ENCODE measurements at places on chromosomes 1 and 21.

GRCh38 chr1:17097787-17098186 is 21.5 kb downstream of the PADI2 start:
- DNase-seq: no peak

DNA sequence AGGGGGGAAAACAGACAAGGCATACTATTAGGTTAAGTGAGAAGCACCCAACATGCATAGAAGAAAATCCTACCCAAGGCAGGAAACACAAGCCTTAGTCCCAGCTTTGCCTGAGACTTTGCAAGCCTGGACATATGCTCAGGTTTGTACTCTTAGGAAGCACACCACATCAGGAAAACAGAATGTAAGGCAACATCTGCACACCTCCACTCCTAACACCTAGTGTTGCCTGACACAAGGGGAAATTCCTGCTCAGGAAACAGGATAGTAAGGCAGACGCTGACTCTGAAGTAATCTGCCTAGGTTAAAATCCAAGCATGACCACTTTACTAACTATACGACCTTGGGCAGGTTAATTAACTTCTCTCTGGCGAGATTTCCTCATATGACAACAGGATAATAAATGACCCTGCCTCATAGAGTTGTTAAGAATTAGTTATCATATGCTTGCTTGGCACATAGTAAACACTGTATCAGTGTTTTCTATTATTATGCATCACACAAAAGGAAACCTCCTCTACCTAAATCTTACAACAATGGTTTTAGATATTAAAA is 119.8 kb downstream of the ZZZ3 start:
- no peak for DNase-seq

DNA sequence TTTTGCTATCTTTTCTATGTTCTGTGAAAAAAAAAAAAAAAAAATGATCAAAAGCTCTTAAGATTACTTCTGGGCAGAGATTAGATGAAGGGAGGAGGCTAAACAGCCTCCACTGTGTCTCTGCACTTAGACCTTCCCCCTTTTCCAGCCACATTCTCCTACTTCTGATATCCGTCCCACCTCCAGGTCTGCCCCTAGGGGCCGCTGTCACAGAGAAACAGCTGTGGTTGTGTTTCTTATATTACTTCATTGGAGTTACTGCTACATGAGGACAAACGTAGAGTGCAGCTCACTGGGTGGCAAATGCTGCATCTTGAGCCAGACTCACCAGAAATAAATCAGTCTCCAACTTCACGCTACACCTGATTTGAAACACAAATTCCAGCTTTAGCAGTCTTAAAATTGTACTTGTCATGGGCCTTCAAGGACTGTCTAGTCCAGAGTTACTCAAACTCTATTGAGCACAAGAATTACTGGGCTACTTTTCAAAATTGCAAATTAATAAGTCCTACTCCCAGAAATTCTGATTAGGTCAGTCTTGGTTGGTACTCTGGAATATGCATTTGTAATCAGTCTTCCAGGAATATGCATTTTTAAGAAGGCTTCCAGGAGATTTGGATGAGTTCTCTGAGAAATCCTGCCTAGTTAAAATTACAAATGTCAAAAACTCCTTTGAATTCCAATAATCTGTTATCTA is 125.2 kb upstream of the PTBP2 start:
- DNase-seq: peak; percentile 34

GRCh38 chr1:107926436-107927080 is 38.4 kb downstream of the VAV3 start:
- no peak for DNase-seq

DNA sequence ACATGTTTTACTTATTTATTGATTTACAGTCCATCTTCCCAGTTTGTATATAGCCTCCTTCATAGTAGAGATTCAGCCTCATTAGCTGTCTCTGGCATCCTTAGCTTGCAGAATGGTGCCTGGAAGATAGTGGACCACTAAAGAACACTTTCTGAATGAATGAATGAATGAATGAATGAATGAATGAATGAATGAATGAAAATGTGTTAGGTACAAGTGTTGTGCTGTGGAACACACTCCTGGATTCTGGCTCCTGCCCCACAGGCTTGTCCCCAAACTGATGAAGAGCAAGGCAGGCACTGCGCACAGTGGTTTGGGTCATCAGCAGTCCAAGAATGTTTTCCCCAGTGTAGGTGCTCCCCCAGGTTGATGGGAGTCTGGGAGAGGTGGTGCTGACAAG is 159.4 kb downstream of the ST6GALNAC5 start:
- no peak for DNase-seq

GRCh38 chr21:32387151-32387550 is 5.7 kb downstream of the URB1 start:
- no peak for DNase-seq

GRCh38 chr21:25420831-25421230 is 186.4 kb downstream of the MRPL39 start:
- DNase-seq: no peak

DNA sequence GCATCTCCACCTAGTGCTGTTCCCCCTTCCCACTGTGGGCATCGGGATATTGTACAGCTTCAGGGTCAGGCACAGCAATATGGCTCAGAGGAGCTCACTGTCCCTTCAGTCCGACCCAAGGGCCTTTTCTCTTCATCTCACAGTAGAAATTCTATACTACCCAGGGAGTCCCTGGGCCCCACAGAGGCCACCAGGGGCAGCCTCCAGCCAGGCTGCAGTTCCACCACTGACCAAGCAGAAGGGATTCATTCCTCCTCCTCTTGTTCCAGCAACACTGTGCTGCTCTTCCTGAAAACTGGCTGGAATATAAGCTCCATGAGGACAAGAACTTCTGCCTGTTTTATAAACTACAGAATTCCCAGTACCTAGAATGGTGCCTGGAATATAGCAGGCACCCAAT is 70.5 kb downstream of the CD34 start:
- no peak for DNase-seq

DNA sequence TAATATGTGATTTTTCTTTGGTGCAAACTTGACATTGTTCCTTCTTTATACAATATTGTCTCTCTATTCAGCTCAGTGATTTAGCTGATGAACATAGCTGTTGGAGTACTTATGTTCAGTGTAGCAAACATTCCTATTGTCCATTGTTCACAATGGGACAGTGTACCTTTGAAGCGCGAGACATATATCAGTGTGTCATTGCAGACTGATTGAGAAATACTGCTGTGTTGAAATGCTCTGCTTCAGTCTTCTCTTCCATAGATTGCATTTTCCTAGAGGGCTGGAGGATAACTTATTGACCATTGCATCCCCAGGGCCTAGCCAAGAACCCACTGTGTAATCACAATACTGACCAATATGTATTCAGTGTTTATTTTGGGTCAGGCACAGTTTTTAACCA is 46.5 kb downstream of the HLX start:
- DNase-seq: peak; percentile 53

DNA sequence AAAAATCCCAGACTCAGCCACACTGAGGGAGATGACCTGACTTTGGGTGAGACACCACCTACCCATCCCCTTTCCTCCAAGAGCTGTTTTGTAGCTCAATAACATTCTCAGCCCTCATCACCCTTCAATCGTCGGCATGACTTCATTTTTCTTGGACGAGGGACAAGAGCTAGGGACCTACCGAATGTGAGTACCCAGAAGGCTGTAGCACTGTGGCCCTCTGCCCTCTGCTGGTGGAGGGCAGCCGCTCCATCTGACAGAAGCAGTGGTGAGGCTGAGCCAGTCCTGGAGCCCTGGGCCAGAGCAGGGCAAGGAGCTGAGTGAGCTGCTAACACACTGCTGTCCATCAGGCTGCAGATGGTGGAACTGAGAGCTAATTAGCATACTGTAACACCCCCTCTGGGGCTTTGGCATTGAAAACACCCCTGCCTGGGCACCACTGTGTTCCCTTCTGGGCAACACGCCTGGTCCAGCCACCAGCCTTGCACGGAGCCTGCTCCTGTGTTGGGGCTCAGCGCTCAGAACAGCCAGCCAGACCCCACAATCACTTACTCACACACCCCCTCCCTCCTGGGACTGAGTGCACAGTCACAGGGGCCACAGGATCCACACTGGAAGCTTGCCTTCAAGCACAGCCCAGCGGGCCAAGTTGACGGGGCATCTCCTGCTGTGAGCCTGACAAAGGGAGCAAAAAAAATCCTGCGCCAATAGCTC is 18.3 kb upstream of the ALPL start:
- peak; percentile 86 for DNase-seq

DNA sequence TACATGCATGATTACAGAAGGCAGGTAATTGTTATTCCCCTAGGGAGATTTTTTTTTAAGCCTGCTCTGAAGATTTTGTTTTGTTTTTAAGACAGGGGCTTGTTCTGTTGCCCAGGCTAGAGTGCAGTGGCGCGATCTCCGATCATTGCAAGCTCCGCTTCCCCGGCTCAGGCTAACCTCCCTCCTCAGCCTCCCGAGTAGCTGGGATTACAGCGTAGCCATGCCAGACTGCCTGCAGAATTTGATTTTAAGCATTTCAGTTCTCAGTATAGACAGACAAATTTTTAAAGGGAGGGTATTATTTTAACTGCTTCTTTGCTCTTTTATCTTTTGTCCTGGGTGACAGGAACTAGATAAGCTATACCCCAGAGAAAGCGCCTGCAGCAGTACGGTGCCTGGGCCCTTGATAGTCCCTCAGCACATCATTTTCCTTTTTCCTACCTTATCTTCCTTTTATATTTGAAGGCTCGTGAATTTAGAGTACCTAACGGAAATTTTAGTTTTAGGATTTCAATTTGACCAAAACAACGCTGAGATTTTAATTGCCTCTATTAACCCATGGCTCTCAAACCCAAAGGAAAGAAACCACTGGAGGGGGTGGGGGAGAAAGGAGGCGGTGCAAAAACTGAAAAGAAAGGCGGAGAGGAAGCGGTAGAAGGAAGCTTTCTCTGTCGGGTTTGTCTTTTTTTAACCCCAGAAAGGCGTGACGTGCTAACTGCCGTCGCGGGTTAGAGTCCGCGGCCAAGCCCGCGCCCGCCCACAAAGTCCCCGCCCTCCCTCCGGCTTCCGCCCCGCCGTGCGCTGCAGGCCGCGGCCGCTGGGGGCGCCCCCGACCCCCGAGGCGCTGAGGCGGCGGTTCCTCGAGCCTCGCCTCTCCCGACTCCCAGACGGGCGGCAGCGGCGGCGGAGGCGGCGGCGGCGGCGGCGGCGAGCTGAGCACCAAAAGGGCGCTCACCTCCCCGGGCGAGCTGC is at the start of gene EEIG2:
Gene EEIG2, plus strand, starts transcription at position 886 of the 972 bp plus-strand sequence. CDS start 329 bp downstream, outside the sequence.
- DNase-seq: peak; percentile 92

DNA sequence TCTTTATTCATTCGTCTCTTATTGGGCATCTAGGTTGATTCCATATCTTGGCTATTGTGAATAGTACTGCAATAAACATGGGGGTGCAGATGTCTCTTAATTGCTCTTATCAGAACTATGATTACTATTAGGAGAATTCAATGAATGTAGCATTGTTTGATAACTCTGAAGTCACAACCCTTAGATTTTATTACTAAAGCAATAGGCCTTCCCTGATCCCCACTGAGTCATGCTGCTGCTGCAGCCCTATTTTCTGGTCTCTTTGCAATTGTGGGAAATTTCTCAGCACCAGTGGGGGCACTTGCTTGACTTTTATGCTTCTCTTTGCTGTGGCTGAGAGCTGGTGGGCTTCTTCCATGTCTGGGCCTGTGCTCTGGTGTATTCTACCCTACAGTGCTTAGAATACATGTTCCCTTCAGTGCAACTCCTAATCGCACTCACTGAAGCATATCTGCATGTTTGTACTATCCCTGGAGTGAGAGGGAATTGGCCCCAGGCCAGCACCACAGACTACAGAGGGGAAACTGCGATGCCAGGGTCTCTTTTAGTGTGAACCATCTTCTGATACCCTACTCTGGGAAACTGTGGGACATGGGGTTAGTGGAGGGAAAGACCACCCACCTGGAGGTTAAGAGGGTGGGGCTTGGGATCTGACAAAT is 52.2 kb upstream of the ROR1 start:
- peak; percentile 55 for DNase-seq

DNA sequence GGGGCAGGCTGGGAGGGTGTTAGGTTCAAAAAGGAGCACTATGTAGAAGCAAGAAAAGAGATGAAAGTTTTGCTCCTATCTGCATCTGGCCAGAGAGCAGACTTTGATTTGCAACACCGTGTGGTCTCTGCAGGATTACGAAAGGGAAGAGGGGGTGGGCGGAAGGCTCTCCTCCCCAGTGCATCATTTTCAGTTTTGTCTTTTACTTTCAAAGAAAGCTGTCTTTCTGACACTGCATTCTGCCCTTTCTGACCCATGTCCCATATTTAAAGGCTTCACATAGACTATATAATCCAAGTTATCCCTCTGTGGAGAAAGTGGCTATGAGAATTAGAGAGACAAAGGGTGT is 126.5 kb downstream of the RHOU start:
- DNase-seq: peak; percentile 23

DNA sequence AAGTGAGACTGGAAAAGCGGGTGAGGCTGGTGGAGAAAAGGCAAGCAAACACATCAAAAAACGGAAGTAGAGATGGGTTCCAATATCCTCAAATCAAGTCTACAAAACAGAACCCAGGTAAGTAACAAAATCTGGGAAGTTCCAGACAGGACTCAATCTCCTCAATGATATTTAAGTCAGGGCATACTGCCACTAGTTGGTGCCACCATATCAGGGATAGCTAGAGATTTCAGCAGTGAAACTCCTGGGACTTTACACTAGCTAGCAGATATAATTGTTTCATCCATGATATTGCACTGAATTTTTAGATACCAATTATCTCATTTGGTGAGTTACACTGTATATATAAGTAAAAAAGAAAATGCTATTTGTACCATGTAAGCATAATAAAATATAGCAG is 52.0 kb downstream of the EYA3 start:
- no peak for DNase-seq

- peak; percentile 53 for DNase-seq
Measured at GRCh38 chr1:58331156-58331555, 215.4 kb downstream of the OMA1 start.

- DNase-seq: no peak
Measured at GRCh38 chr21:33774551-33774950, 132.2 kb downstream of the ITSN1 start.

DNA sequence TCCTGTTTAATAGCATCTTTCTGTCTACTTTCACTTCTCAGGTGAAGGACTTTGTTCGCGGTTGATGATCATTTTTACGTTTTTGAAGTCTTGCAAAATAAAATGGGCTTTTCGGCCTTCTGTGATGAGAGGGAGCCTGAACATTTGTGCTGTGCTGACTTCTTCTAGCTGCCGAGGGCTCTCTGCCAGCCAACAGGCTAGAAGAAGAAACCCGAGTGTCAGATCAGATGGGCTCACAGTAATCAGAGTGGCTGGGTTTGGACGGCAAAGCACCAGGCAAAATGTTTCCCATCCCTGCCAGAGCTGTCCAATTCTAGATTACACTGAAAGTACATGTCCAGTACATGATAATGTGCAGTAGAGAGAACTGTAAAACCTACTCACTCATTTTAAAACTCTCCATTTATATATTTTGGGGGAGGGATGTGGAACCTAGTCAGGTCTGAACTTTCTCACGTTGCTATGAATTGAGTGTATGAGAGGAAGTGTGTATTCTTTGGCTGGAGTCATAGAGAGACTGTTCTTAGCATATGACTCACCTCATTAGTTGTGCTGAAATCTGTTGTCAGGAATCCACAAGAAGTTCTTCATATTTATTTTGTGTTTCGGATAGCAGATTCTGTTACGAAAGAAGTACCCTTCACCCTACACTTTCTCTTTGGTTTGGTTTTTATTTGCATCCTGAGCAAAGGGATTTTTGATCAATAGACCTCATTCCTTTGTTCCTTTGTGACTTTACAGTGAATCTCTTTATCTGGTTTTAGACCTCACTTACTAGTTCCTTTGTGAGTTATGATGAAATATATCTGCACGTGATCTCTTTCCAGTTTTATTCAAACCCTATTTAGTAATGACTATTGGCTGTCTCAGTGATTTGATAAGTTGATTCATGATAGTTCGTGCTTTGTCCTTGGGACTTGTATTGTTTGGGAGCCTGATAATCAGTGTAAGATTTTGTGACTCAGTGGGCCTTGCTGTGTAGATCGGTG is 4.8 kb downstream of the ATP1A1 start:
- DNase-seq: peak; percentile 96

GRCh38 chr1:224737353-224737727 is 121.2 kb downstream of the CNIH3 start:
- no peak for DNase-seq

All from GM23248 (cell line).